Muscle of leg (tissue), 16 donors: ENCODE measurements at places on chromosomes 11 and 22. TPM values are rescaled to one million over a fixed set of nuclear protein-coding genes. Genes with fewer than 3 reads are reported as not detected.
A peak's percentile ranks its signal among the peaks of the same experiment; 100 is the strongest.

Gene RIMBP3B
- not detected for polyA plus RNA-seq

- no peaks in the 10 kb centered on the region for H3K36me3 ChIP-seq
- no peak within 1 kb of the TSS for H3K4me3 ChIP-seq
- DNase-seq: no peak
- peaks cover 13% of the 10 kb centered on the region for H3K4me1 ChIP-seq
- no peak within 1 kb of the TSS for H3K27ac ChIP-seq
Observed at GRCh38 chr22:50545522-50546325, at the start of gene KLHDC7B. KLHDC7B (plus strand) TSS chr22:50545899; CDS start chr22:50546244, 345 bp downstream.

DNA sequence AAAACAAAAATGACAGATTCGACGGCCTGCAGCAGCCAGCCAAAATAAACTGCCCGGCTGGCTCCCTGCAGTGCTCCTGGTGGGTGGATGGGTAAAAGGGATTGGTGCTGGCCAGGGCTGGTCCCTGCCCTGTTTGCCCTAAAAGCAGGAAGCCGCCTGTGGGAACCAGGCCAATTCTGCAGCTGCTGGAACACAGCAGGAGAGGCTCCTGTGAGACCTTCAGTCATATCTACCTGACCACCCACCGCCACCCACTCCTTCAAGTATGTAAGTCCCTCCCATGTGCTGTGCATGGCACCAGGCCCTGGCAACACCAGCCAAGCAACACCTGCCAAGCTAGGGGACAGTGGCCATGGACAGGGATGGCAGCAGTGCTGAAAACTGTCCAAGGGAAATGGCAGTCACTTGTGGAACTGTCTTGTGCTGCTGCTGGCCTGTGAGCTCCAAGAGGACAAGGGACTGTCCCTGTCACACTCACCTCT lies 48.7 kb upstream of the ARFGAP3 start:
- peaks cover 87% of the 10 kb centered on the region for H3K4me1 ChIP-seq
- H3K27me3 ChIP-seq: no peaks in the 10 kb centered on the region
- H3K4me3 ChIP-seq: no peak overlapping the region

DNA sequence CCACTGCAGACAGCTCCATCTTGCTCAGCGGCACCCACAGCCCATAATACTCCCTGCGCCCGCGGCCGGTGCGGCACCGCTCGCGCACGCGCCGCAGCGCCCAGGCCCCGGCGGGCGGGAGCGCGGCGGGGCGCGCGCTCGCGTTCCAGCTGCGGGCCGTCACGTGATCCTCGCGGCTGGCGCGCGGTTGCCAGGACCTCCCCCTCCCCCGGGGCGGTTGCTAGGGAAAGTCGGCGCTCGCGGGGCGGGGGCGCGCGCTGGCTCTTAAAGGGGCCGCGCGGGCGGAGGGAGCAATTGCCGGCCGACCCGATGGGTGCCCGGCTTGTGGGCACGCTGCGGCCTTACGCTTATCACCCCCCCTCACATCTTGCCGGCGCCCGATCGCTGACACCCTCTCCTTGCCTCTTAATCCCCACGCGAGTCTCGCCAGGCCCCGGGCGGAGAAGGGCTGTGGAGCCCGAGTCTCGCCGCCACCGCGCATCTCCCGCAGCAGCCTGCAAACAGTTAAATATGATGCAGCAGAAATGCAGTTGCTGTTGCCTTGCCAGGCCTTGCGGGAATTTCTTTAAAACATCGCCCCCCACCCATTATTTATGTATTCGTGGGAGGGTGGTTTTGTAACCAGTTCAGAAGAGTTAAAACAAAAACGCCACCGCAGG lies at the start of gene CBX6:
Gene CBX6 (minus strand): TSS at position 45 of the 659 bp plus-strand sequence. CDS start 26 bp downstream, at position 19.
- peak; percentile 99 for DNase-seq
- H3K36me3 ChIP-seq: peaks cover 25% of the 10 kb centered on the region
